NCI-H226 (cell line): ENCODE measurements at places on chromosomes 5 and 9.

GRCh38 chr9:132670457-132671391 is at the start of gene GTF3C4:
Gene GTF3C4, plus strand, starts transcription at chr9:132670464. Its CDS starts 135 bp downstream, at chr9:132670599.
- DNase-seq = no peak

DNA sequence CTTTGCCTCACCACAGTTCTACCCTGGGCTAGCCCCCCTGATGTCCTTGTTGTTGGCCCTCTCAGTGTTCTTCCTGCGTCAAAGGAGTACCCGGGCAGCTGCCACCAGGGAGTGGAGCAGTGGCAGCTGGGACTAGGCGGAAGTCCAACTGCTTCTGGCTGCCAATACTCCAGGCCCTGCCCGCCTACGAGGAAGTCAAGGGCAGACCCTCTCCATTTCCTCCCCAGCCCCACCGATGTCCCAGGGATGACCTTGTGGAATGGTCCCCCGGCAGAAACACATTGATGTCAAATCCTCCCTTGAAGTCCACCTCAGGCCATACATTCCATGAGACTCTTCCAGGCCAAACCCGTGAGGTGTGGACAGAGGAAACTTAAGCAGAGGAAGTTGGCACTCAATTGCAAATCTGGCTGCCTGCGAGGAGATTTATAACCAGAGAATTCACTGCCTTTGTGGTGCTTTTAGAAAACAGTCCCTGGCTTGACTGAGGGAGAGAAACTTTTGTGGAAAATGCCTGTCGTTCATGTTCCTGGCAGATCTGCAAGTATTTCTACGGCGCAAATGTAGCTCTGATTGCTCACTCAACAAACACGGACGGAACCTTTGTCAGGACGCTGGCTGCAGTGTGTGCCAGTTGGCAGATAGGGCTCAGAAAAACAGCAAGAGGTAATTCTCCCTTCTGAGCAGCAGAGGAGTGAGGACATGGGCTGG is 339.7 kb downstream of the RAB3C start:
- DNase-seq = no peak

DNA sequence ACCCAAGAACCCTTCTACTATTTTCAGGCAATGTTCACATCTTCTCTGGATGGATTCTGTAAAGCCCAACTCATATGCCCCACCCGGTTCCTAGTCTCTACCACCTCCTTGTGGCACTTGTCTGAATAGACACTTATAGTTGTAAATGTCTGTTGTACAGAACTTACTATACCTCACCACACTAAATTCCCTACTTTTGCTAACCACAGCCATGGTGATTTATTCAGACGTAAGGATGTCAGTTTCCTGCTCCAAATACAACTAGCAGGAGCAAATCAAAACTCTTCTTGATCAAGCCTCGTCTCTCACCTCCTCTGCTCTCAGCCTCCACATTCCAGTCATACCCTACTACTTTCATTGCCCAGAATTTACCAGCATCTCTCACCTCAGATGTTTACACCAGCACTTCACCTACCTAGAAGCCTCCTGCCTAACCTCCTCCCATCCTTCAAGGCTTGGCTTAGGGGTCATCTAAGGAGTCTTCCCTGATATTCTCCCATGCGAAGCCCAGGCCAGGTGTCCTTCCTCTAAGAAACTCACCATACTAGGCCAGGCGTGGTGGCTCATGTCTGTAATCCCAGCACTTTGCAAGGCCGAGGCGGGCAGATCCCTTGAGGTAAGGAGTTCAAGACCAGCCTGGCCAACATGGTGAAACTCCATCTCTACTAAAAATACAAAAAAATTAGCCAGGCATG is 75.5 kb downstream of the MAPKAP1 start:
- DNase-seq = peak; percentile 72

DNA sequence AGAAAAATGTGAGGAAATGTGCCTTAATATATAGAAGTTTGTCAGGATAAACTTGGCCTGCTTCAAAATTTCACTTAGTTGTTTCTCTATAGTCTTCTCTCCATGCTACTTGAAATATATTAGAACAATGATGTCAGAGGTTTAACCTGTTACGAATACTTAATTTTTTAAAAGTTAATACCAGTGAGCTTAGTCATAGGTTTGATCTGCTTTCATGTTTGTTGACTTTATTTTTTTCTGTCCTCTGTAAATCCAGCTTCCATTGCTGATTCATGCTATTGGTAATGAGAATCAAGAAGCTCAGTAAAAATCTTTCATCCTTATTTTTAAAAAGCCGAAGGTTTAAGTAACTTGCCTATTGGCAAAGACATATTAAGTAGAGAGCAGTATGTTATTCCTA is 27.9 kb downstream of the BDP1 start:
- peak; percentile 22 for DNase-seq

DNA sequence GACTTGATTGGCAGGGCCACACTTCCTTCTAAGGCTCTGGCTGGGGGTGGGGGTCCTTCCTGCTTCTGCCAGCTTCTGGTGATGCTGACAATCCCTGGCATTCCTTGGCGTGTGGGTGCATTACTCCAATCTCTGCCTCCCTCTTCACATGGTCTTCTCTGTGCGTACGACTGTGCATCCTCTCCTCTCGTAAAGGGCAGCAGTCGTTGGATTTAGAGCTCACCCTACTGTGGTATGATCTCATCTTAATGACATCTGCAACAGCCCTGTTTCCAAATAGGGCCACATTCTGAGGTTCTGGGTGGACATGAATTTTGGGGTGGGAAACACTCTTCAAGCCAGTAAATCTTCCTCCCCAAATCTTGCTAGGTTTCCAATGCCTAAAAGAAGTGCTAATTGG is 36.8 kb downstream of the ROPN1L start:
- DNase-seq = peak; percentile 44

DNA sequence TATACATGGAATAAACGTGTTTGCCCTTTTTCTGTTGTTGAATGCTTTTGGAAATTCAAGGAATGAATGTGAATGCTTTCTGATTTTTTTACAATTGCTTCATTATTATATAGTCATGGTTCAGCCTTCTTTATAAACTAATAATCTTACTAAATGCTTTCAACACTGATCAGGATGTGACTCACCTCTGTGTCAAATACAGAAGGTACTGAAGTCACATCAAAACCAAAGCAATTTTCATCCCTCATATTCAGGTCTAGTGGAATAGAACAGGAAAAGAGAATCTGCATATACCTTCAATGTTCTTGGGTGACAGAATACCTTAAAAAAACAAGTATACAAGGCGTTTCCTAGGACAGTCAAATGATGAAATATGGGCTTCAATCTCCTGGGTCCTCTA is 170.7 kb downstream of the PDE4D start:
- no peak for DNase-seq

DNA sequence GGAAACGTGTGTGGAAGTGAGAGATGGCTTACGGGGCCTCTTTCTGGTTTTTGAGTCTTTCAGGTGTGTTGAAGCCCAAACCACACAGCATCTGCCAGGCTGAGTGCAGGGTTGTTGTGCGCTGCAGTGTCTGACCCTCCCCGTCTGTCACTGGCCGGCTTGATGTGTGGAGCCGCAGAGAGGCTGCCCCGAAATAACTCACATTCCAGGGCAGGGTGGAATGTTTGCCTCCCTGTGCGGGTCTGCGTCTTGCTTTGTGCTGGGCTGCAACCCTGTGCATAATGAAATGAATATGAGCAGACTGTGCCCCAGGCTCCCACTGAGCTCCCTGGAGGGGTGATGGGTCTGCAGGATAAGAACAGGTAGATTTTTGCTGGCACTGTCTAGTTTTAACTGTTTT is 9.9 kb upstream of the PLEKHG4B start:
- peak; percentile 57 for DNase-seq

GRCh38 chr5:96516631-96517071 is 83.6 kb upstream of the PCSK1 start:
- peak; percentile 2 for DNase-seq

- peak; percentile 16 for DNase-seq
Observed at GRCh38 chr9:125626187-125626586, 80.8 kb downstream of the MAPKAP1 start.

DNA sequence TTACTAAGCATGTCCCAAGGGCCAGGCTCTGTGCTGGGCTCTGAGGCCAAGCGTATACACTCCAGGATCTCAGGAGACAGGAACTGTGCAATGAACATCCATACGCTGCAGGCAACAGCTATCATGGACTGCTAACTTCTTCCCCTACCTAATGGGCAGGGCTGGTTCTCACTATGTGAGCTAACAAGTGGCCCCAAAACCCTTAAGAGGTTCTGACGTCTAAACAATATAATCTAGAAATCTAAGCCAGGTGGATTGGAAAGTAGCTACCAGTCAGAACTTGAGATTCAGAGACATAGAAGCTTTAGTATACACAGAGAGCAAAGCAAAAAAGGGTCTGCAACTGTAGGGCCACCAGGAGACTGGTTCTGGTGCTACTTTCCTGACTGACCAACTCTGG is 27.6 kb downstream of the ABCA1 start:
- DNase-seq = no peak

- no peak for DNase-seq
Observed at GRCh38 chr9:108691614-108692013, 164.2 kb downstream of the ACTL7B start.

DNA sequence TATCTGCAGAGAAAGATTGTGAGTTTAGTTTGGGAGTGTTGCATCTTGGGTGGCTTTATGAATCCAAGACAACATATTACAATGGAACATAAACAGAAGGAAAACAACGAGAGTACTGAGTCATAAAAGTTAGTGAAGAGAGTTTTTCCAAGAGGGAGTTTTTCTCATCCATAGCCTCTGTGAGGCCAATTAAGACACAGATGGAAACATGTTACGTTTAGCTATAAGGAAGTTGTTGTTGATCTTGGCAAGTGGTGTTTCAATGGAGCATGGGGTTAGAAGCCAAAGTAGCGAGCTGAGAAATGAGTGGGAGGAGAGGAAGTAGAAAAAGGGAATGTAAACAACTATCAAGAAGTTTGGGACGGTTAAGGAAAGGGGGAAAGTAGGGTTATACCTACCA is 53.3 kb upstream of the SPATA31D4 start:
- DNase-seq = peak; percentile 2

DNA sequence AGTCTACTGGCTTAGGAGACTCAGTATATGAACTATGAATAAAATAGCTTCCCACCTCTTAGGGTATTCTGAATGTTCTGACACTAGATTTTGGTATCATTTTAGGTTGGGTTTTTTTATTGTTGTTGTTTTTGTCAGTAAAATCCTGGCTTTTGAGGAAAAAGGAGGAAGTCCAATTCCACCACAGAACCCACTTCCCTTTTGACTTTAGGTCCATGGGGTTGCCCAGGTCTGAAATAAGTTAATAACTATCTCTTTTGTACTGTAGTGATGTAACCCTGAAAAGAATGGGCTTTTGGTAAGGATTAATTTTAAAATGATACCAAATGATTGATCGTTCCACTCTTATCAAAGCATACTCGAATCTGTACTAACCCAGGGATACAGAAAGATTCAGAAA is 29.1 kb upstream of the IL12B start:
- DNase-seq = no peak

GRCh38 chr9:79542735-79543620 is 28.8 kb upstream of the TLE4 start:
- no peak for DNase-seq

DNA sequence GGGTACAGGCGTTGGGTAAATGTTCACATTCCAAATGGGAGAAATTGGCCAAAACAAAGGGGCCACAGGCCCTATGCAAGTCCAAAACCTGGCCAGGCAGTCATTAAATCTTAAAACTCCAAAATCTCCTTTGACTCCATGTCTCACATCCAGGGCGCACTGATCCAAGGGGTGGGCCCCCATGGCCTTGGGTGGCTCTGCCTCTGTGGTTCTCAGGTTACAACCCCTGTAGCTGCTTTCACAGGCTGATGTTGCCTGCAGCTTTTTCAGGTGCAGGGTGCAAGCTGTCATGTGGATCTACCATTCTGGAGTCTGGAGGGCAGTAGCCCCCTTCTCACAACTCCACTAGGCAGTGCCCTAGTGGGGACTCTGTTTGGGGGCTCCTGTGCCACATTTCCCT is 44.8 kb downstream of the NLN start:
- no peak for DNase-seq

DNA sequence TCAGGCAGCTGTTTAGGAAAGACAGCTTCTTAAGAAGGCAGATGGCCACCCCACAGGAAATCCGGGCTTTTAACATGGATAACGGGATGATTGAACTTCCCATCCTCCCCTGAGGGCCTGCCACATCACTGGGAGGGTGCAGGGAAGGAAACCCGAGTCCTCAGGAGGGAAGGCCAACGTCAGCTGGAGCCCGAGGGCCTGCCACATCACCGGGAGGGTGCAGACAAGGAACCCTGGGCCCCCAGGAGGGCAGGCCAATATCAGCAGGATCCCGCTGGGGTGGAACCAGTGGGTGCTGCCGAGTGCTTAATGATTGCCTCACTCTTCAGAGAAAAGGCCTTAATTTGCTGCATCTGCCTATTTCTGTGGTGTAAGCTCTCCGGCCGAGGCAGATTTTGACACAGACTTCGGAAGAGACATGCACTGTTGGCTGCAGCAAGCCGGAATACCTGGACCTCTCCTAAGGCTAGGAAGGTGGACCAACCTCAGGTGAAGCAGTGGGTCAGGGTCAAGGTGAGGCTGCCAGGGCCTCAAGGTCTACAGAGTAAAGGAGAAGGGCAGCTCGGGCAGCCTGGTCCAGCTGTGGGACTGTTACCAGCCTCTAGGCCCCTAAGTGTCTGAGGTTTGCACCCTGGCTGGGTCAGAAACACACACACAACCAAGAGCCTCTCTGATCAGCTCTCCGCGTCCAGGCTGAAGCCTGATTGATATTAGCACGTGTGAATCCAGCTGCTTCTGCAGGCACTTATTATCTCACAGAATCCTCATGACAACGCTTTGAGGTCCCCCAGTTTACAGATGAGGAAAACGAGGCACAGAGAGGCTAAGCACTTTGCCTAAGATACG is 14.8 kb upstream of the COL5A1 start:
- DNase-seq = peak; percentile 17

DNA sequence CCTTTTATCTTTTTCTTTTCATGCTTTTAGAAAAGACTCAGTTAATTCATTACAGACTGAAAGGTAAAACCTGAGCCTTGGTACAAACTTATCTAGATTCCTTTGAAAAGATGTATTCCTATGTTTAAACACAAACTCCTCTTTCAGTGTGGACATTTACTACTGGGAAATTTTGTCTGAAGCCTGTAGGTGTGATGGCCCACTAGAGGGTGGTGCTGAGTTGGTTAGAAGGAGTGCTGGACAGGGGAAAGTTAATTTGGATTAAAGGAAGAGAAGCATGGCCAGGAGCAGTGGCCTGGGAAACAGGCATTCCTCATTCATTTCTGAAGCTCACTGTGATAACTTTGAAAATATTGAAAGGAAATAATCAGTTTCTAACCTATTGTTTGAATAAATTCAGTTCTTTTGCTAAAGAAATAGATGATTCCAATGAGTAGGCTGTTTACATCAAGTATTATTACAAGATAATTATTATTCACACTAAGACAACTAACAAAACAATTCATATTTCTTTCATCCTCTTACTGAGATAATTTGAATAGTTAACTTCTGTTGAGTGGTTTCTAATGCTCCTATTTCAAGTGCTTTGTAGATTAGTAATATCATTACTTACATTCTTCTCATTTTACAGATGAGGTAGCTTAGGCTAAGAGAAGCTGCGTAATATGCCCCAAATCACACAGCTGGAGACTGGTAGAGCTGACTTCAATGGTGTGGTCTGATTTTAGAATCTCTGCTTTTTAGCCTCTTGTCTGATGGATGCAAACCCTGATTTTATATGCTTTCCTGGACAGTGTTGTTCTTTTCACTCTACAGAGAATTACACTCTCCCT is 150.9 kb downstream of the ADGRV1 start:
- DNase-seq = peak; percentile 17
